Motor neuron (in vitro differentiated cells): ENCODE measurements at places on chromosomes 13 and 19. TPM values are rescaled to one million over a fixed set of nuclear protein-coding genes. Genes with fewer than 3 reads are reported as not detected.

The ZNF497 gene
- total RNA-seq: 3.3 and 5.5 TPM in 2 replicates

The FSD1 gene
- 5.8 and 12.4 TPM in 2 replicates for total RNA-seq

- ATAC-seq: no peak
Measured at GRCh38 chr19:33497131-33497777, 24.3 kb downstream of the PEPD start.

DNA sequence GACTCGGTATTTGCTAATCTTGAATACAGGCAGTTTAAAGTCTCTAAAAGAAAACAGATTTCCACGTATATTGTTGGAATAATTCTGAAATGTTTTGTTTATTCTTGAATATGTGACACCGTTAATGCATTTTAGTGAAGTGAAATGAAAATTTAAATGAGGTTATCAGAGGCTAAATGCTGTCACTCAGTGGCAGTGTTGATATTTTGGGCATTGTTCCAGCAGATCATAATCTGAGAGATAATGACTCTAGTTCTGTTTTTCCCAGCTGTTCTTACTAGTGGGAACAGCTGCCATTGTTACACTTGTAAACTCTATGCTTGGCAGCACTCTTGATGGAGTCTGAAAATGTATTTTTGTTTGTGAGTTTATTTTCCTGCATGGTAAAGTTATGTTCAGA lies 365.6 kb upstream of the SLC10A2 start:
- ATAC-seq: no peak

GRCh38 chr13:46992383-46992952 lies 95.6 kb upstream of the HTR2A start:
- no peak for ATAC-seq
